ENCODE measurements at places on chromosomes 6 and 20.

DNA sequence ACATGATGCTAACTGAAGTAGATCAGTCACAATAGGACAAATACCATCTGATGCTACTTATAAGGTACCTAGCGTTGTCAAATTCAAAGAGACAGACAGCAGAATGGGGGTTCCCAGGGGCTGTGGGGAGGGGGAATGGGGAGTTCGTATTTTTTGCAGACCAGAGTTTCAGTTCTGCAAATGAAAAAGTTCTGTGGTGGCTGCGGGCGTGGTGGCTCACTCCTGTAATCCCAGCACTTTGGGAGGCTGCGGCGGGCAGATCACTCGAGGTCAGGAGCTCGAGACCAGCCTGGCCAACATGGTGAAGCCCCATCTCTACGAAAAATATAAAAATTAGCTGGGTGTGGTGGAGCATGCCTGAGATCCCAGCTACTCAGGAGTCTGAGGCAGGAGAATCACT is 68.1 kb downstream of the SLC22A23 start:
- DNase-seq = no peak

DNA sequence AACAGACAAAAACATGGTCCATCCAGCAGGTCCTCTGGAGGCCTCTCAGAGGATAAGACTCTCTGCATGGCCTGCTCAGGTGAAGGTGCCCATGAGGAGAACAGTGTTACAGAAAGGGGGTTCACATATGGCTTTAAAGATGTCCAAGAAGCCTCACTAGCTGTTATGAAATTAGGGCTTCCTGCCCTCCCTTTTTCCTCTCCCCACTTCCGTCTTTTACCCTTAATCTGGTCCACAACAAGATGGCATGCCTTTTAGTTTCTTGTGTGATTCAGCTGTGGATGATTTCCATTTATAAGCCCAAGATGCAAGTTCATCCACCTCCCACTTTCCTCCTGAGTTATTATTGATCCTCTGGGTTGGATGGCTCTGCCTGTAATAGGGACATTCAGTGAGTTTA is 14.0 kb downstream of the GCNT2 start:
- DNase-seq = no peak

DNA sequence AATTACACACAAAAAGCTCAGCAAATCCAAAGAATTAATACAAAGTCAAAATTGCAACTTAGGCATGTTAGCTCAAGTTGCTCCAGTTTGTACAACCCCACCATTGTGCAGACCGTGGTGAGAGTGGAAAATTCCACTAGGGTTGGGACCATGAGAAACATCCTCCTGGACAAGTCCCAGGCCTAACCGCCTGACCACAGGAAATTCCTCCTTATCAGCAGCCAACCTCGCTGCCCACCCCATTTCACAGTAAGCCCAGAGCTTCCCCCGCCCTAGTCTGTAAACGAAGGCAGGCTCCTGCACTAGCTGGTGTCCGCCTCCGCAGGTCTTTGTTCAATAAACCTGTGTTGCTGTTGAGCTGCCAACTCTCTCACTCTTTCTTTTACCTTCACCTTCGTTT is 1023.3 kb downstream of the EYS start:
- DNase-seq = no peak

DNA sequence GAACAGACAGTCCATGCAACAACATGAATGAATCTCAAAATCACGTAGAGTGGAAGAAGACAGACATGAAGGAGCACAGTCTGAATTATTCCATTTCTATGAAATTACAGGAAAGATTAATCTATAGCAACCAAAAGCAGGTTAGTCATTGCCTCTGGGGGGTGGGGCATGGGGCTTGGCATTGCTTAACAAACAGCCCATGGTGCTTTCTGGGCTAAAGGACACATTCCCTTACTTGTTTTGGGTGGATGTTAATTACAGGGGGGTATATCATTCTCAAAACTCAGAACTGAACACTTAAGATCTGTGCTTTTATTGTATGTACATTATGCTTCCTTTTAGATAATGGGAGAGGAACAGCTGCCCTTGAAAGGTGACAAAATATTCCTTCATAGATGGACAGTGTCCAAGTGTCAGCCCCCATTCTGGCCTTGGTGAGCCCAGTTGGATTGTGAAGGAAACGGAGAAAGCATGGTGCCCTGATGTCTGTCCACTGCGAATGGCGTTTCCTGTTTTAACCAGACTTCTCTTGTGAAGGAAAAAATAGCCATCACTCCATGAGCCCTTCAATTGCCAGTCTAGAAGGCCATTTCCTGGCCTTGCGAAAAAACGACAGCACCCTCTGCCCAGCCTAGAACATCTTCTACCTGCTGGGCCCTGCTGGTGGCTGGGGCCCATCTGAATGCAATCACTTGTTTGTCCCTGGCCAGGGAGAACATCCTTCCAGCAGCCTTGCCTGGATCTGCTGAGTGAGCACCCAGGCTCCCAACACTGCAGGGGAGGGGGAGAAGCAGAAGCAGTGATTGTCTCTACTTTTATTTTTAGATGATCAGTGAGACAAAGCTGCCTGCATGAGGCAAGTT is 179.7 kb downstream of the BCAS1 start:
- no peak for DNase-seq

DNA sequence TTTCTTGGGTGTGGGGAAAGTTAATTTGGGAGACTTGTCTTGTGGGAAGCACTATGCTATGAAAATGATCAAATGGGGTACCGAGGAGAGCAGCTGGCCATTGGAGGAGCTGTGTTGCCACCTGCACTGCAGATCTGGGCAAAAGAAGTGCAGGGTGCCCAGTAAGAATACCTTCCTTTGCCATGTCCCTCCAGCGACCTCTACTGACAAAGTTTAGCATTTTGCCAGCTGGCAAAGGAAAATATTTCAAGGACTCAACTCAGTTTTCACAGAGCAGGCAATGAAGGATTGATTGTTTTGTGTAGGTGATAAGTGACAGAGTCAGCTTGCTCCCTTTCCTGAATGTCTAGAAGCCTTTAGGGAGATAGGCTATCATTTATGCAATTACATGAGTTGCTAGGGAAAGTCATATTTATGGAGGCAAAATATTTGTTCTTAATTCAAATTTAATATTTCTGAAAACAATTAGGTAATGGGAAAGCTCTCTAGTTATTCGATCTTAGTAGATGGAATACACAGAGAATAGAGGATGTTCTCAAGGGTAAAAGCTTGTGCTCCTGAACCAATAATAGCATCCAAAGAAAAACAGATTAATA is 118.4 kb downstream of the FARS2 start:
- DNase-seq = peak; percentile 42

All from AG08395 (cell line).